ENCODE measurements at places on chromosomes 12 and 14.
A peak's percentile ranks its signal among the peaks of the same experiment; 100 is the strongest.

DNA sequence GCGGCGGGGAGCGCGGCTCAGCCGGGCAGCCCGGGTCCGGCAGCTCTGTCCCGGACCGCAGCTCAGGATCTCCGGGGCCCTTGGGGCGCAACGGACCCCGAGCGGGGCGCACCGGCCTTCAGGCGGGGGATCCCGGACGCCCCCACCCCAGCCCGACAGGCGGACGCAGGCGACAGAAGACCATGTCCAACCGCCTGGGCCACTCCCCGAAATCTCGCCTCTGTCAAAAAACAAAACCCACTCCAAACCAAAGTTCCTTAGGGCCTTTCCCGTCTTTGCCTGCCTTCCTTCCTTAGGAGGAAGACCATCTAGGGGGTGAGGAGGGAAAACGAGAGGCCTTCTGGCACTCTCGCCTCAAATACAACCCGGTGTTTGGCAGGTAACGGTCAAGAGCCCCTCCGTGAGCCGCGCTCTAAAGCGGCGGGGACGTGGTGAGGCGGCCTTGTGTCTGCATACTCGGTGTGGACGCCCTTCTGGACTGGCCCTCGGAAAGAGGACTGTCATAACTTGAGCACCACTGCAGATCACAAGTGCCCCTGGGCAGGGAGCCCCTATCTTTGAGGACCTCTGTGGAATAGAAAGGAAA lies 604 bp downstream of the HCFC2 start:
- peak; percentile 34 for DNase-seq

- no peak for DNase-seq
Measured at GRCh38 chr12:68012712-68013111, 23.5 kb downstream of the IFNG-AS1 start.

- DNase-seq, result peak; percentile 41
Measured at GRCh38 chr14:101719708-101720107, 41.8 kb upstream of the PPP2R5C start.

GRCh38 chr14:64673748-64674147 lies 30.5 kb upstream of the PLEKHG3 start:
- no peak for DNase-seq

- no peak for DNase-seq
Measured at GRCh38 chr12:4037747-4038312, 164.6 kb upstream of the PARP11 start.

DNA sequence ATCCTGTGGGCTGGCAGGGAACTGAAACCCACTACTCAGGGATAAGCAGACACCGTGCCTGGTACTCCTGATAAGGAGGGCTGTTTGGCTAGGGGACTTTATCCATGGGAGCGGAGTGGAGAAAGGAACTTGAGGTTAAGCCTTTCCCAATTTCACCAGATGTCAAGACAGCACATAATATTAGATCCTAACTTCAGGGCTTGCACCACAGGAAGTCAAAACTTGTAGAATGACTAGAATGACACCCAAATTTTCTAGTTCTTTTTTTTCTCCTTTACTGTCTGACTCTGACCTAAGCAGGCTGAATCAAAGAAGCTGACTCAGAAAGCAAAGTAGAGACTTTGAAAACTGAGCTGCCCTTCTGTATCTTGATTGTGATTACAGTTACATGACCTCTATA lies 7.1 kb upstream of the CGRRF1 start:
- no peak for DNase-seq

DNA sequence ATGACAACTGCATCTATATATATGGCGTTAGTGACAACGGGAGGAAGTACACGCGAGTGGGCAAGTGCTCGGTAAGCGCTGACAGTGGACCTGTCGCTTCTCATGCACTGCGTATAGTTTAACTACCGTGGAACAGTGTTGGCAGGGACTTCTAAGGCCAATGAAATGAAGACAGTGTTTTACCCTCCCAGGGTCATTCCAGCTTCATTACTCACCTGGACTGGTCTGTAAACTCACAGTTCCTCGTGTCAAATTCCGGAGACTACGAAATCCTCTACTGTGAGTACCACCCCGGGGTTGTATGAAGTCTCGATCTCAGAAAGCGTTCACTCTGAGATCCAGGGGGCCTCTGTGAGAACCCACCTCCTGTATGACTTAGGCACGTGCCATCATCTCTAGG lies 129.2 kb upstream of the EVL start:
- no peak for DNase-seq

DNA sequence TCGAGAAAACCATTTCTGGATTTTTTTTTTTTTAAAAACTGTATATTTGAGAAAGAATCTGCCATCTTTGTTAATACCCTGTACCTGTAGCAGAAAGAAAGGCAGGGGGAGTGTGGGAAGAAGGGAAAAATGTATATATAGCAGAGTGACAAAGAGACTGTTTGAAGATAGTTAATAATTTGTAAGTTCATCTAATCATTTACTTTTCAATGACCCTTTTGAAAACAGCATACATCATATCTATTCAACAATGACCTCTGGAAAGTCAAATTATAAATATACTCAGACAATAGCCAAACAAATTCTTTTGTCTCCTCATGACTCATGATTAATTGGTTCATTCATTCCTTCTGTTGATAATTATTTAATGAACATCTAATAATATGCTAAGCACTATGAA lies 10.9 kb upstream of the CPM start:
- DNase-seq, result no peak

- no peak for DNase-seq
Measured at GRCh38 chr12:121009741-121010140, 6.5 kb downstream of the C12orf43 start.

DNA sequence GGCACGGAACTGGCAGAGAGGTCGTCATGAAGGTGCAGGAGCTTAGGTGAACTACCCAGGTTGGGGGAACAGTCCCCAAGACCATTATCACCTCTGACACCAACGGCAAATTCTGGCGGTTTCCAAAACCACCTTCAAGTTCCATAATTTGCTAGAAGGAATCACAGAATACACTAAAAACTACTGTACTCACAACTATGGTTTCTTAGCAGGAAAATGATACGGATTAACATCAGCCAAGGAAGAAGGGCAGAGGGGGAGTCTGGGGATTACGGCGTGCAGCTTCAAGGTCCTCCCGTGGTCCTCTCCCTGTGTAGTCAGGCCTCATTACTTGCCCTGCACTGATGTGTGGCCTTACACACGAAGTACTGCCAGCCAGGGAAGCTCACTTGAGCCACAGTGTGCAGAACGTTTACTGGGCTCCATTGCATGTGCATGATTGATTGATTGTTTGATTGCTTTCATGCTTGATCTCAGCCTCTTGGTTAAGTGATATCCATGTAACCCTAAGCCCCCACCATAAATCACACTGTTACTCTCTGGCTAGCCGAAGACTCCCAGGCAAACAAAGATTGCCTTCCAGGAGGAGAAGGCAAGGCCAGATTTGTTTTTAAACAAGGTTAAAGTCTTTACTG lies 837 bp upstream of the STX2 start:
- no peak for DNase-seq

- DNase-seq, result no peak
Measured at GRCh38 chr12:3757261-3757660, 4.4 kb upstream of the CRACR2A start.

GRCh38 chr14:64705381-64706118 lies 1.3 kb downstream of the PLEKHG3 start:
- no peak for DNase-seq

- no peak for DNase-seq
Measured at GRCh38 chr14:50864946-50865345, 6.9 kb upstream of the ABHD12B start.

- DNase-seq, result no peak
Measured at GRCh38 chr12:32395026-32395425, 4.3 kb upstream of the FGD4 start.

GRCh38 chr12:91723191-91723590 lies 422.5 kb downstream of the BTG1 start:
- DNase-seq, result no peak

- DNase-seq, result peak; percentile 66
Measured at GRCh38 chr14:50821510-50822464, 9.2 kb downstream of the NIN start.

DNA sequence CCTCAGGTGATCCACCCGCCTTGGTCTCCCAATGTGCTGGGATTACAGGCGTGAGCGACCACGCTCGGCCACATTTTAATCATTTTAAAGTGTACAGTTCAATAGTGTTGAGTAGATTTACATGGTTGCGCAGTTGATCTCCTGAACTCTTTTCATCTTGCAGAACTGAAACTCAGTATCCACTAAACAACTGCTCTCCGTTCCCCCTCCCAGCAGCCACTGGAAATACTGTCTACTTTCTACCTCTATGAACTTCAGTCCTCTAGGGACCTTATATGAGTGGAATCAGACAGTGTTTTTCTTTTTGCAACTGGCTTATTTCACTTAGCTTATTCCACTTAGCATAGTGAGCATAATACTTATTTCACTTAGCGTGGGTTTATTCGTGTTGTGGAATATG lies 53.7 kb downstream of the KCTD10 start:
- no peak for DNase-seq

DNA sequence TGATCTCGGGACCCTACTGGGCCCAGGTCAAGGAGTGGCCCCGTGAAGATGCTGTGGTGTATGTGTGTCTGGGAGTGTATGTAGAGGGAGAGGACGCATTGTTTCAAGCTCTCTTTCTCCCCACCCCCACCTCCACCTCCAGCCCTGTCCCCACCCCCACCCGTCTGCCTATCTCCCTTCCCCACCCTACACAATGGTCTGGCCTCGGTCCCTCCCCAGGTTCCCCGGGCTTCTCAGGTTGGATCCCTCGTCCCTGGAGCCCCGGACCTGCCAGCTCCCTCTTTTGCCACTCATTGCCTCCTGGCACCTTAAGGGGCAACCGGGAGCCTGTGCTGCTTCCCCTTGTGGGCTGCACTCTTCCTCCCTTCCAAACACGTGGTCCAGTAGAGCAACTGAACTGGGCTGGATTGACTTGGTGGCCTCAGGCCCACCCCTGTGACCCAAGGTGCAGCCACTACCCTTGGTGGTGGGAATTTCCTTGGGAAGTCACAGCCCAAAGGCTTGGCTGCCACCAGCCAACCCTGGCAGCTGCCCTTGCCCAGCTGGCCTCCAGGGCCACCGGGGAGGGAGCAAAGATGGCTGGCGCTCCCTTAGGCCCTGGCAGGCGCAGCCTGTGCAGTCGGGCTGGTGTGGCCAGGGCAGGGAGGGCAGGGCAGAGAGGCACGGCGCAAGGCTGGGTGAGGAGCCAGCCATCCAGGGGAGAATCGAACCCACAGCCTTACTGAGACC lies 628 bp downstream of the VRTN start:
- no peak for DNase-seq

All from heart left ventricle (tissue), 16 donors.